ENCODE measurements at places on chromosomes 7 and 10. TPM values are rescaled to one million over a fixed set of nuclear protein-coding genes. Genes with fewer than 3 reads are reported as not detected.

DNA sequence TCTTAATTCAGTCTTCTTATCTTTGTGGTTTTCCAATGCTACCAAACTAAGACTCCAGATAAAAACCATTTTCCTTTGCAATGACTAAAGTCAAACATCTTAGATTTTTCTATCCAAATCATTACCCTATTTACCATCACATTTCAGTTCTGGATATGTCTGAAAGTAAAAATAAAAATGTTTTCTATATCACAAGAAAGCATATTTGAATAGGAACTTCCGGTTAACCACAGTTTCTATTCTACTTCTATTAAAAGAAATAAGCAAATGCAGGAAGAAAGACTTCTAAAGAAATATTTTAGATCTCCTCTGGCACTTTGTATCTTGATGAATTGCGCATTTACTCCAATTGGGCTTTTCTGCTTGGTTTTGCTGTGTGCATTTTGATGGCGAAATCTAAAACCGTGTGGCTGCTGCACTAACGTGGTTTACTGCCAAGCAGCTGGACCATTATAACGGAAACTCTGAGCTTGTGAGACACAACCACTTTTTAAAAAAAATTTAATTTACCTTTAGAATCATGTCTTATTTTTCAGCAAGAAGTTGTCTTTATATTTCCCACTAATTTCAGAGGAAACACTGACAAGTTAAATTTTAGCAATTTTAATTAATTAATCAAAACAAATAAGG is 146.1 kb downstream of the VPS50 start:
- DNase-seq, result no peak

DNA sequence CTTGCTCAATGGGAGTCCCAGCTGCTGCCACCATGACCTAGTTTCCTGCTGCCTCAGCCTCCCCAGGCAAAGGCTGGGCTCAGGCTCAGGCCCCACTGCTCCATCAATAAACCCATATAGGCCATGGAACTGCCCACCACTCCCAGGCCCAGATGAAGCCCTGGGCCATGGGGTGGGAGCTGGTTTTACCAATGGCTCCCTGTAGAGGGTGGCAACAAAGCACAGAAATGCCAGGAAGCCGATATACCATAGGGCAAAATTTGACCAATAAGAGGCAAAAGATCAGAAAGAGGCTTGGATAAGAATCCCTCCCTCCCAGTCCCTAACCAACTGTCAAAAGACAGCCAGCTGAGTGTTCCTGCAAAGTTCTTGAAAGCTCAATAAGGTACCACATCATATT is 101.8 kb upstream of the DOCK1 start:
- DNase-seq, result no peak

- no peak for DNase-seq
Observed at GRCh38 chr7:28771906-28772622, 186.1 kb downstream of the TRIL start.

UCMA gene
- not detected for total RNA-seq
